ENCODE measurements at places on chromosomes 3 and 15.

GRCh38 chr15:59946084-59946483, 58.0 kb upstream of the FOXB1 start:
- DNase-seq: no peak

GRCh38 chr3:128884992-128885391, 5.6 kb downstream of the ACAD9 start:
- no peak for DNase-seq

DNA sequence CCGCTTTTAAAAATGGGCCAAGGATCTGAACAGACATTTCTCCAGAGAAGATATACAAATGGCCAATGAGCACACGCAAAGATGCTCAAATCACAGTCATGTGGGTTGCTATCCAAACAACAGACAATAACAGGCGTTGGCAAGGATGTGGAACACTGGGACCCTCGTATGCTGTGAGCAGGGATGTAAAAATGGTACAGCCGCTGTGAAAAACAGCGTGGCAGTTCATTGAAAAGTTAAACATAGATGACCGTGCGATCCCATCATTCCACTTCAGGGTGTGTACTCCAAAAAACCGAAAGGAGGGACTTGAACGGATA, 6.7 kb upstream of the LRRC15 start:
- DNase-seq: no peak

GRCh38 chr3:39211332-39212130, 19.1 kb upstream of the XIRP1 start:
- DNase-seq: no peak

- DNase-seq: no peak
Measured at GRCh38 chr3:13722178-13722577, 157.7 kb downstream of the WNT7A start.

GRCh38 chr3:49534581-49535441, 19.5 kb upstream of the BSN start:
- no peak for DNase-seq

- no peak for DNase-seq
Measured at GRCh38 chr15:101635944-101636727, 16.0 kb downstream of the TM2D3 start.

DNA sequence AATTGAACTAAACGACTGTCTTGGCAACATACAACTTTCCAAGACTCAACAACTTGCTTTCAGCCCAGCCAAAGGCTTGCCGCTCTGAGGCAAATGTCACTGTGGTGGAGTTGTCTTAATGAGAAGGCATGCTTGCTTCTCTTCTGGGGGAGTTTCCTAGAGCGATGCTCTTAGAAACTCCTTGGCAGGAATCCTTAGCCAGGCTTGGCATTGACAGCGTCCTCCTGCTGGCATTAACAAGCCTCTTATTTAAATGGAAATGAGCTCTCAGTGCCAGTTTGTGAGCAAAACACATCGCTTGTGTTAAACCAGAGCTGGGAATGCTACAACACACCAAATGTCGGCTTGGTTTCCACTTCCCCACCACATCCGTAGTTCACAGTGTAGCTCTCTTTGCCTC, 265.5 kb upstream of the TPRG1 start:
- no peak for DNase-seq

DNA sequence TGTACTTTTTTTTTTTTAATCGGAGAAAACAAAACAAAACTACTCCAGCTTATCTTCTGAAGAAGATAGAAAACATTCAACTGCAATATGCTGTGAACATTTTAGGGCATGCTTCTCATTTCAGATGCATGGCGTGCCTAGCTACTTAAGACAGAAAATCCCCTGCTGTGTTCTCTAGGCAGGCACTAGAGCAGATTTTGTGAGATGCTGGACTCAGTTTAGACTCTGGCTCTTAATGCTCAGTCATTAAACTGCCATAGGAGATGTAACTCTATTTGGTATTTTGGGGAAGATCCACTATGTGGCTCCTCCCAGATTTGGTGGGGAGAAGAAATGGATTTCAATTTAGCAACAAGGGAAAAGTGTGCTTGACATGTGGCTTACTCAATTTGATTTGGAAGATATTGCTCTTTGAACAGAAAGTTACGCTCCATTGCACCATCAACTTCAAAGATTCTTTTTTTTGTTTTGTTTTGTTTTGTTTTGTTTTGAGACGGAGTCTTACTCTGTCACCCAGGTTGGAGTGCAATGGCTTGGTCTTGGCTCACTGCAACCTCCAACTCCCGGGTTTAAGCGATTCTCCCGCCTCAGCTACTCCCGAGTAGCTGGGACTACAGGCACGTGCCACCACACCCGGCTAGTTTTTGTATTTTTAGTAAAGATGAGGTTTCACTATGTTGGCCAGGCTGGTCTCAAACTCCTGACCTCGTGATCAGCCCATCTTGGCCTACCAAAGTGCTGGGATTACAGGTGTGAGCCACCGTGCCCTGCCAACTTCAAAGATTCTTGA, 62.0 kb upstream of the LEKR1 start:
- DNase-seq: no peak

- DNase-seq: no peak
Measured at GRCh38 chr15:79529157-79529785, 97.1 kb downstream of the MINAR1 start.

DNA sequence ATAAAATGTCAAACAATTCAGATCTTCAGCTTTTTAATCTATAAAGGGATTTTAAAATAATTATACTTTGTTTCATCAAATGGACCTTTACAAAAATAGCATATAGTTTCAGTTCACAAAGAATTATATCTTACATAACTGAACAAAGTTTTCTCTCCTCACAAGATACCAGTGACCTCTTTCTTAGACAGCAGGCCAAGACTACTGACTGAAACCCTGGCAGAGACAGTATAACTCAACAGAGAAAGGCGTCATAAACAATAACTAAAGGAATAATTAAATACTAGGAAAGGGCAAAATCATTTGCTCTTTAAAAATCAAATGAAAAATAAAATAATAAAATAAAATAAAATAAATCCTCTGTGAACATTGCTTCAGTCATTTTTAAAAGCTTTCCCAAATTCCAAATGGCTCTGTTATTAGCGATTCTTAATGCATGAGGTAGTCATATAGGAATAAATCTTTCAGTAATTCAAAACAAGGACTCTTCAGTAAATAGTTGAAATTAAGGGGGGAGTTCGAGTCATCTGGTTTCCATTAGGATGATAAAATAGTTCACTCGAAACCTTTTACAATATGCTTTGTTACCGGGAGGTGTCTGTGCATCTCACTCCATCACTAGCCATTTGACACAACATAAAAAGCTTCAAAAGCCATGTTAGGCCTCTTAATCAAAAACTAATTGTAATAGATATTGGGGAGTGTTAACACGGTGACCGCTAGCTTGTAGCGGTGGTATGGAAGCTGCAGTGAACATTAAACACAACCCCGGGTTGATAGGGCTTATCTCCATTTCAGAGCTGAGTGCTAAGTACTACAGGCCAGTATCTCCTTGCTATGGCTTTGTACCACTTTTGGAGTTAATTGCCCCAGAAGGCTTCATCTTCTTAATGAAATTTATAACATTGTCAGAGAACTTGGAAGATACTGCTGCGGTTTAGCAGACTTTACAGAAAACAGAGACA, 142.9 kb upstream of the NR2F2 start:
- DNase-seq: no peak

DNA sequence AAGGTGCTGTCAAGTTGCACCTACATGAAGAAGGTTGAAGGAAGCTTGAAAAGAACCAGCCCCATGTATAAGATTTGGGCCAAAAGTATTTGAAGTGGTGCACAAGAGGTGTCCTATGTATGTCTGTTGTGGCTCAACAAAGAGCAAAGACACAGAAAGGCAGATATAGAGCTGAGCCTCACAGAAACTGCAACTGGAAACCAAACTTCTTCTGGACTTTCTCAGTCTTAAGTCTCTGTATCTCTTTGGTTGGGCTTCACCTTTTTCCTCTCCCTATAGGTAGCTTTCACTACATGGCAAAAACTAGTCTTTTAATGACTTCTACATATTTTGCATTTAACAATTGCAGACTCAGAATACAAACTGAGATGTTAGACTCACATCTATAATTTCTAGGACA, 8.8 kb upstream of the CMC1 start:
- no peak for DNase-seq

- DNase-seq: no peak
Measured at GRCh38 chr3:157624801-157625200, 121.6 kb upstream of the VEPH1 start.

DNA sequence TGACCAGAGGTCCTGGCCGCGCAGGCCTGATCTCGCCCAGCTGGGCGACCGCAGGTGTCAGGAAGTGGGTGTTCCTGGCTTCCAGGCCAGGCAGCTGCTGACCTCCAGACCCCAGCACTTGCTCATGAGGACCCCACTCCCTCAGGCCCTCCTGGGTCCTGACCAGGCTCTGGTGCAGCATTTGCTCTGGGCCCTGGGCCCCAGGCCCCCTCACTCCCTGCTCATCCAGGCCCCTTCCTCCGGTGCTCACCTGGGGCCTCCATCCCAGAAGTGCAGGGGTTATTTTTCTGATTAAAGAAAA, 7.7 kb upstream of the ROPN1B start:
- DNase-seq: no peak

DNA sequence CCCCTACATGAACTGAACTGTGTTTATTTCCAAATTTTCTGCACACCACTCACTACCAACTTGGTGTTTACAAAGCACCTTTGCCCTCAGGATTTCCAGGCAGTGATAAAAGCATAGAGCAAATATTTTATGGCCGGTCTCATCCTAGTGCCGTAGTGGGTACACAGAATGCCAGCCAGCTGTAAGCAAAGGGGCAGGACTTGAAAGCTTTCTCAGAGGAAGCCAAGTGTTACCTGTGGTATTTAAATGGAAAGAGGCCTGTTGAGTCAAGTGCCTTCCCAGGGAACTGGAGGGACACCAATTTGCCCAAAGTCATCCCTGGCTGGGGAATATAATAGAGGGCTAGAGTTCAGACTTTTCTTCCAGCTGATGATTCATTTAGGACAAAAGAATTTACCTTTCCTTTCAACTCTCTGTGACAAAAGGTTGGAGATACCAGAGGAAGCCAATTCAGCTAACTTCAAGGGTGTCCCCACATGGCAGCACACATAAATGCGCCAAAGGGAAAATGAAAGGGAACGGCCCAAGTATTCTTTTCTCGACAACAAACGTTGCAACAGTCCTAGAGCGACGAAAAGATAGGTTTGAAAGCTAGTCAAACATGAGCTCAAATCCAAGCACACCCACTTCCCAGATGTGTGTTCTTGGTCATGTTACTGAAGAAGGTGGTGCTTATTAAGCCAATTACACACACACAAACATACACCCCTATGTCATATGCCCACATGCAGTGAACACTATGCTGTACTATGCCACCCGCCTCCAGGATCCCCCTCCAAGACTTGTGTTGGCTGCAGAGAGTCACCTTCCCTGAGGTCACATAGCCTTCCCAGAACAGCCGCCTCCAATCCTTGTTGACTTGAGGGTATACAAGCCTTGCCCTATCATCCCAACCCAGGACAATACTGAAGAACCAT, 27.7 kb downstream of the MAGI1 start:
- no peak for DNase-seq

GRCh38 chr15:90018216-90018831, 17.2 kb downstream of the ZNF710 start:
- no peak for DNase-seq

GRCh38 chr15:43441316-43441715, 51.6 kb downstream of the TP53BP1 start:
- DNase-seq: no peak

DNA sequence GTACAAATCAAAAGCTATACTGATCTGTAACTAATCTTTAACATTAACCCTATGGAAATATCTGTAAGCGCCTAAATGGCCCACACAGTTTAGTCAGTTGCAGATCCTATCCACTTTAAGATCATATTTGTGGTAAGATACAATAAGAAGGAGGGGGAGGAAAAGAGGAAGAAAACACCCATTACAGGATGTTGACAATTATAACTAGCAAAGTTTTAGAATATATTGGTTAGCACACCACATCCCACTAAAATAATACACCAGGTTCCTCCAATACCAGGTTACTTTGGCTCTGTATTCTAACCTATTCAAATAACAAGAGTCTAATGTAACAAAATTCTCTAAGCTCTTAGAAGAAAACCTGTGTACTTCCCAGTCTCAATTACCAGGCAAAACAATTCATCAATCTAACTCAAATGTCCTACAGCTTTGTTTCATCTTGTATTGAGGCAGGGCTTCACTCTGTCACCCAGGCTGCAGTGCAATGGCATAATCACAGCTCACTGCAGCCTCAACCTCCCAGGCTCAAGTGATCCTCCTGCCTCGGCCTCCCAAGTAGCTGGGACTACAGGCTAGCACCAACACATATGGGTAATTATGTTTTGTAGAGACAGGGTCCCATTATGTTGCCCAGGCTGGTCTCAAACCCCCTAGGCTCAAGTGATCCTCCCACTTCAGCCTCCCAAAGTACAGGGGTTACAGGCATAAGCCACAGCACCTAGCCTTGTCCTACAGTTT, 4.2 kb downstream of the SLC4A7 start:
- DNase-seq: no peak

DNA sequence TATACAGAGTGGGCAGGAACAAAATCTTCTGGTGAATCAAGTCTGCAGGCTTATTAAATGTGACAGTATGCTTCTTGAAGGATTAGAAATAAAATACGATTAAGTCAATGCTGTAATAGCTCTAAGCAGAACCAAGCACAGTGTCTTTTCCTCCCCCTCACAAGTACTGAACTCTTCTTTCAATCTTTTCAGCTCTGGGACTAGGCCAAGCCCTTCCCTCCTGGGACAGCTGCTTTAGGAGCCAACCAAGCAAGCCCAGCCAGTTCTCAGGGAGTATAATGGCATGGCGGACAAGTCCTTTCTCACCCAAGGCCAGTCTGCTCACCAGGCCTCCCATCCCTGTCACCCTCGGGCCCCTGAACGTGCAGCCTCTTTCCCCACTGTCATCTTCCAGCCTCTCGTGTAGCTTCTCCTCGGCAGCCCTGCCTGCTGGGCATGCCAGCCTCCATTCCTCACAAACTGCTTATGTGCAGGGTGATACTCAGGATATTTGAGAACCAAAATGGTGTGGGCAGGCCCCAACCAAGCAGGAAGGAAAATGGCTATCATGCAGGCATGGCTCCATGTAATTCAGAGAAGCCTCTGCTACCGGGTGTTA, 8.4 kb upstream of the PPP1R2 start:
- DNase-seq: peak; percentile 31

- DNase-seq: no peak
Measured at GRCh38 chr15:38564557-38565286, at the start of gene RASGRP1. TSS of gene RASGRP1 (minus strand) at chr15:38564814. CDS start at chr15:38564628, 186 bp downstream.

GRCh38 chr15:87527416-87527815, 729.1 kb downstream of the NTRK3 start:
- DNase-seq: no peak

- no peak for DNase-seq
Measured at GRCh38 chr3:46324036-46324435, 29.9 kb upstream of the CCR2 start.

DNA sequence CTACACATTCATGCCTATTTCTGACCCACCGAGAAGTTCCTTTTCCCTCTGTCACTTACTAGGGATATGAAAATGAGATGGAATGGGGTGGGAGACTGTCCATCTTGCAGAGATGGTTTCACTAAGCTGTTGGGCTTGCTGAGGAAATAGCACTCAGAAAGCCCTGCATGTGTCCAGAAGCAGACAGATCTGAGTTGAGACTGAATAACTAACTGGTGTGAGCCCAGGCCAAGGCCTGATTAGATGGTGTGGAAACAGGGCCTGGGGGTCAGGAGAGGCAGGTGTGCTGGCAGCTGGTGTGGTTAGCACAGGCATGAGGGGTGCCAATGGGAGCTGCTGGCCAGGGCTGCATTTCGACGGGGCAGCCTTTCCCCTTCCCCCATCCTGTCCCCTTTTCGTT, 72.1 kb downstream of the CLSTN2 start:
- DNase-seq: no peak

- DNase-seq: no peak
Measured at GRCh38 chr3:189071446-189071845, 100.3 kb upstream of the TPRG1 start.
